ENCODE measurements at places on chromosomes 12 and 14. TPM values are rescaled to one million over a fixed set of nuclear protein-coding genes. Genes with fewer than 3 reads are reported as not detected.

KLRC4 gene
- not detected for total RNA-seq

DNA sequence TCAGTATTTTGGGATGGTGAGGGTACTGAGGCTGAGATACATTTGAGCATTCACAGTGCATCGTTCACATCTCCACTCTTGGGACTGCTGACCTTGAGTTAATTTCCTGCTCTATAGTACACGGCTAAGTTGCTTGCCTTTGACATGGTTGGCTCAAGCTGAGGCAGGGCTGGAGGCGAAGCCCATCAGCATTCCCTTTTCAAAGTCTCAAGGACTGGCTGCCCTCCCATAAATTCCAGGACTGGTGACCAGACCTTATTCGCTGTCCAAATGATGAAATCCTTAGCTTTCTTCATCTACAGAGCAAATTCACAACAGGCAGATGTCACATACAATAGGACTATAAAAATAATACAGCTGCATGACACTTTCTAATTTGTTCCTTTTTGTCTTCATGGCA is 85.9 kb downstream of the SSPN start:
- DNase-seq: no peak

DNA sequence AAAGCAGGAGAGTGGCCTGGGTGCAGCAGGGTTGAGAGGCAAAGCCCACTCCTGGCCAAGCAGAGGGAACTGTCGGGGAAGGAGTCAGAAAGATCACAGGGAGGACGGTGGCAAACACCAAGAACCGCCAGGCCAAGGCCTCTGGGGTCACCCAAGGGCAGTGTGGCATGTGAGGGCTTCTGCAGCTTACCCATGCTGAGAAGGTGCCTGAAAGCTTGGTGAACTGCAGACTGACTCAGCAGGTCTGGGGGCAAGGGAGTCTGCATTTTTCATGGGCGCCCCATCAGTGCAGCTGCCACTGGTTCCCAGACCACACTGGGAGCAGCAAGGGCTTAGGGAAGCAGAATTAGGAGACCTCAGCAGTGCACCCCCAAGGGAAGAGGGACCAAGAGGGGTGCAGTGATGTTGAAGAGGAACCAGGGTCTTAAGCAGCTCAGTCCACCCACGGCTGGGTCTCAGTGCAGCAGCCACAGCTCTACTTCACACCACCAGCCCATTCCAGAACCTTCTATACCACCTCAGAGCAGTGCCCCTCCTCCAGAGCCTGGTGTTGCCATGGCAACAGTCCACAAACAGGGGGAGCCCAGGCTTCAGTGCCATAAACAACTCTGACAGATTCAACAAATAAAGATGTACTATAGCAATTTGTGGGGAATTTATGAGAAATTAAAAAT is 59.4 kb downstream of the ITPK1 start:
- no peak for DNase-seq

GRCh38 chr12:111181143-111181726 is 187.7 kb downstream of the PHETA1 start:
- DNase-seq: peak; percentile 41

DNA sequence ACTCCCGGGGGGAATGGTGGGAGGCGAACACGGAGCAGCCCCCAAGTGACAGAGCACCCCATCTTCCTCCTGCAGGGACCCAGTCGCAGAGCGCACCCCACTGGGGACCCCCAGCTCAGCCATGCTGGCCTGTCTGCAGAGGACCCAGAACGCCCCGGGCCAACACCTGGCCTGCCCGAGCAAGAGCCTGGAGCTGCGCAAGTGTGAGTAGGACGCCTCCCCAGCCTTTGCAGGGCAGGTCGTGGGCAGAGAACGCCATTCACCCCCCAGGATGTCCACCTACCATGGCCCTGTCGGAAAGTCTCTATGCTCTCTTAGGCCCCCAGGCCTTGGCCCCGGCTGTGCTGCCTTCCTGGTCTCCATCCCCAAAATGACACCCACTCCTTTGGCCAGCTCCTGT is 30.4 kb downstream of the FAM222A start:
- DNase-seq: no peak

- DNase-seq: peak; percentile 34
Observed at GRCh38 chr12:106045251-106045674, 93.5 kb downstream of the NUAK1 start.

DNA sequence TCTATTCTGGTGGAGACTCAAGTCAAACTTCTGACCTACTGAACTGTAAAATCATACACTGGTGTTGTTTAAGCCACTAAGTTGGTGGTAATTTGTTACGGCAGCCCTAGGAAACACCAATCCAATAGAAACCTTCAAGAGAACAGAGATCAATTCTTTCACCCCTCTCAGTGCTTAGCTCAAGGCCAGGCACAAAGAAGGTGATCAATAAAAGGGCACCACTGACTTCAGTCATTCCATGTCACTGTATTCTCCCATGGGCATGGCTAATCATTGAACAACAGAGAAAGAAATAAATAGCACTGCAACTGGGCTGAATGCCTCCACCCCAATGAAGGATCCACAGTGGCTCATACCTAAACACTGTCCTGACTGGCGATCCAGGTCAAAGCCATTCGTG is 7.3 kb downstream of the FBLN5 start:
- DNase-seq: no peak

- DNase-seq: no peak
Observed at GRCh38 chr12:112017041-112017440, 3.8 kb downstream of the ERP29 start.

DNA sequence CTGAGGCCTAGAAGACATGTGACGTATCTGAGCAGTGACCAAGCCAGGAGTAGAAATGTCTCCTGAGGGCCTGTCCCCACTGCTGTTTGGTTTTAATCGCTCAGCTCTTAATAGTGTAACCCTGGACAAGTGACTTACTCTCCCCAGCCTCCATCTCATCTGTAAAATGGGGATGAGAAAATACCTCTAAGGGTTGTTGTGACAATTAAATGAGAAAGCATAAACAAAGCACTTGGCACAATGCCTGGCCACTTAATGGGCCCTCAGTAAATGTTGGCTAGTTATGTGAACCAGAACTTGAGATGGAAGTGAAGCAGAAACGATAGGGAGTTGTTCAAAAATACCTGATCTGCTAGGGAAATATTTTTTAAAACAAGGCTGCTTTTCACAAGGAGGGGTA is 58.2 kb downstream of the HMGA2 start:
- DNase-seq: peak; percentile 58

DNA sequence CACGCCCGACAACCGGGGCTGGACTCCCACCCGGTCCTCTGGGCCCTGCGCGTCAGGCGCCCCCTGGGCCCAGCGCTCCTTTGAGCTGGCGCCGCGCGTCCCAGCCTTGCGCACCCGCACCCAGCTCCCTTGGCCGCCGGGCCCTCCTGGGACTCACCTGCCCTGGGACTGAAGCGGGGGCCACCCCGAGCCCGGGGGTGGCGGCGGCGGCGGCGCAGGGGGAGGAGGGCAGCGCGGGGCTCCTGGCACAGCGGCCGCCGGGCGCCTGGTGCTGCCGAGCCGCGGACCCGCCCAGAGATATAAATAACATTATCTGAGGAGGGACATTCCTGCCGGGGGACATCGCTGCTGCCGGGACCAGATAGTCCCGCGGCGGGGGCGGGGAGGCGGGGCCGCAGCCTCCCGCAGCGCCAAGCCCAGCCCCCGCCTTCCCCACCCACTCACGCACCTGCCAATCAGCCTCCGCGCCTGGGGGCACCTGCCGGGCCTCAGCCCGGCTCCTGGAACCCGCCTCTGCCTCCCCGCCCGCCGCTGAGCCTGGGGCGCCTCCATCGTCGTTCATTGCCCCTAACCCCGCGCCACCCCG is at the start of gene SPTB:
SPTB (minus strand) TSS at position 273 of the 586 bp plus-strand sequence. CDS start 56,813 bp downstream, outside the sequence.
- DNase-seq: no peak

GRCh38 chr12:57868851-57869268 is 22.3 kb upstream of the CTDSP2 start:
- DNase-seq: peak; percentile 55

DNA sequence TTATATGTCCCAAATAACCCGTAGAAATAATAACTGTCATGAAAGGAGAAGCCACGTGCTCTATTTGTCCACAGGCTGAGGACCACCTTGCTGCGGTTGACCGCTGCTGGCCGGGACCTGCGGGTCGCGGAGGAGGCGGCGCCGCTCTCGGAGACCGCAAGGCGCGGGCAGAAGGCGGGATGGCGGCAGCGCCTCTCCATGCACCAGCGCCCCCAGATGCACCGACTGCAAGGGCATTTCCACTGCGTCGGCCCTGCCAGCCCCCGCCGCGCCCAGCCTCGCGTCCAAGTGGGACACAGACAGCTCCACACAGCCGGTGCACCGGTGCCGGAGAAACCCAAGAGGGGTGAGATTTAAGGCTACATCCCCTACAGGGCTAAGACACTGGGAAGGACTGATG is 21.0 kb downstream of the RPGRIP1 start:
- DNase-seq: no peak

DNA sequence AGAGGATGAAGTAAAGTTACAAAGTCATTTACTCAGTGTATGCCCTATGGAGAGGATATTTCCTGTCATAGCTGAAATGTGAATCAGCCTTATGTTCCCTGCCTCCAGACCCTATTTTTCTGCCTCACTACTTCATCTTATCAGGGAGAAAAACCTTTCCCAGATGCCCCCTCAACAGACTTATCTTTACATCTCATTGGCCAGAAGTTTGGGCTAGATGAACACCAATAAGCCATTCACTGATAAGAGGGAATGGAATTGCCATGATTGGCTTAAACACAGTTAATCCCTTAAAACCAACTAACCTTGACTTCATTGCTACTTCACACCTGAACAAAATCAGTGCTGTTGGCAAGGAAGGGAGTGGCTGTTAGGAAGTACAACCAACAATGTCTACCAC is 40.1 kb downstream of the CREBL2 start:
- no peak for DNase-seq

DNA sequence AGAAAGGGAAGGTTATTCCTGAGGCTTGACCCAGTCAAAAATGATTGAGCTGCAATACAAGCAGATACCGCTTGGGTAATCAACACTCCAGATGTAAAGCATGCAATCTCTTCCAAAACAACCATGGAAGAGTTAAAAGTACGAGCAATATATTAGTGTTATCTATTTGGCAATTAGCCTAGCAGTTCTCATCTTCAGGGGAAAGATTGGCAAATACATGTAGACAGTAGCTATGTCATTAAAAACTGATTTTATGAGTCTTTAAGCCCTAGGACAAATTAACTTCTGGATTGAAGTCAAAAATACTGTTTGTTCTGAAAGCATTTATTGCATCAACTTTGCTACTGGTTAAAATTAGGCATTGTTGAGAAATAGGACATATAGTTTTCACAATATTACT is 9.3 kb upstream of the GYS2 start:
- DNase-seq: peak; percentile 55

DNA sequence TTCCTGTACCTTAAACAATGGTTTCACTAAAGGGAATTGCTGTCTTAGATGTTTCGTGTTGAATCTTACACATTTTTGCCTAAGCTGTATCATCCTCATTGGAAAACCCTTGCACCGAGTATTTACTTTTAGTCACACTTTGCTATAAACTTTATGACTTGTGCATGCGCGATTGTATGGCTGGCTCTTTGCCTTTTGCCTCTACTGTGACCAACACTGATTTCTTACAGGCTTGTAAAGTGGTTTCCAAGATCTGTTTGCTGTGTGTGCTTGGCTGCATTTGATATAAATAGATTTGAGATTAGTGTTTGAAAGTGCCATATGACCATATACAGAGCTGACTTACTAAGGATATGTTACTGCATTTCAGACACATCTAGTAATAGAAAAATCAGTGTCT is 40.5 kb downstream of the RASSF3 start:
- DNase-seq: peak; percentile 83

EGLN3 gene
- total RNA-seq: 0.64 TPM

DNA sequence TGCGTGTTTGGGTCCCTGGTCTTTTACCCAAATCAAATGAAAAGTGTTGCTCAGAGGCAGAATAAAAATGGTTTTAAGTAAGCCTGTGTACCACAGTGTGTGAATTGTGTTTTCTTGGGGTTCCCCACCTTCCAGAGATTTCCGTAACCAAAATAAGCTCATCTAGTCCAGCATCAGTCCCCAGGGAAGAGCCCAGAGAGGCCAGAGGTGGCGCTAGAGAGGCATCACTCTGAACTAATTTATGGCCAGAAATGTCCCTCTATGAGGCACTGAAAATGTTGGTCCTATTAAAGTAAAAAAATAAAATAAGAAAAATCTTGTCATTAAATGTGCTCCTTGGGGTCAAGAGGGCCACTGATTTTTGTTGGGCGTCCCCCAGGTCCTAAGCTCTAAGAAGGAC is 24.9 kb upstream of the PRKAB1 start:
- no peak for DNase-seq

GRCh38 chr12:130281153-130281799 is 56.4 kb upstream of the PIWIL1 start:
- DNase-seq: no peak

- DNase-seq: peak; percentile 91
Observed at GRCh38 chr14:62691647-62692489, 353.4 kb downstream of the KCNH5 start.

AHNAK2 gene
- 32.4 TPM for total RNA-seq

NYNRIN gene
- total RNA-seq: 11.6 TPM

GRCh38 chr12:12442548-12443071 is 85.7 kb downstream of the BORCS5 start:
- DNase-seq: peak; percentile 78

DNAH10 gene
- 0.64 TPM for total RNA-seq

DNA sequence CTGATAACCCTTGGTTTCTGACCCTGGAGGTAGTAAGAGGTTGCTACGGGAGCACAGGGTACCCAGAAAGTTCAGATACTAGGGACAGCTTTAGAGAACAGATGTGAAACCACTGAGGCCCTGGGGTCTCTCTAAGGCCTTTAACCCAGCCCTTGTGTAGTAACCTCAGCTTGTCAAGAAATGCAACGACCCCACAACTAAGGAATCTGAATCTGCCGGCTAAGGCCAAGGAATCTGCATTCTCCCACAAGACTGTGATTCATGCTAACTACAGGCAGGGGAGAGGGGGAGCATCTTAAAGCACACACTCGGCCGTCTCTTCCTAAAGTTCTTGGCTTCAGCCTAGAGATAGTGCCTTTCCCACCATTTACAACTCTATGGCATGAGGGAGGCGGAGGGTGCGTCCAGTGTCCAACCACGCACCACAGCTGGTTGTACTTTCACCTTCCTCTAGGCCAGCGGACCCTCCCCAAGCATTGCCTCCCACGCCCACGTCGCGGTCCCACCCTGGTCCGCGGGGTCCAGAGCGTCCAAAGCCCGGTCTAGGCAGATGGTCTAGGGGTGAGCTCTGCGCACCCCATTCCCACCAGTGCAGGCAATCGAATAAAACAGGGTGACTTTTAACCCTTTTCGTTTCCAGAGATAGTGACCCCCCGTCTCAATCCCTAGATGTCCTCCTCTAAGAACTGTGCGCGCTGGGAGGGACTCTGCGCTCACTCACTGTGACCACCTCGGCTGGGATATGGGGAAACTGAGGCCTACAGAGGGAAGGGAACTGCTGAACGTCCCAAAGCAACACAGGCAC is 735 bp upstream of the VASH1 start:
- DNase-seq: no peak
